ENCODE measurements at places on chromosomes 7 and 10.

DNA sequence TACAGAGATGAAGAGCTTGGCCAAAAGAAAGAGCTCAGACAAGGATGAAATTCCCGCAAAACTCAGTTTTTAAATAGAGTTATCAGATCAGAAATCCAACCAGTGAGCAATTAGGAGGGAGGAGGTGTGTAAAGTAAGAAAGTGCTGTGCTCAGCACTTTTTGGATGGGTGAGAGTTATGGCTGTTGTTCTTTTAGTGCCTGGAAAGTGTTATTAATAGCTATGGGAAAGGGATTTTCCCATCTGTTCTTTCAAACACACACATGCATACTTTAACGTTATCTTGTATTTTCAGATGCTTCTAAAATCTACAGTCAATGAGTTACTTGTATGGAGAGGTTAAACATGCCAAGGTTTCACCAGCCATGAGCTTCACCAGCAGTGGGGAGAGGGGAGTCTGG, 107.3 kb upstream of the TMEM72 start:
- no peak for DNase-seq

- no peak for DNase-seq
Observed at GRCh38 chr7:38819463-38819862, 89.5 kb downstream of the VPS41 start.

GRCh38 chr10:102603946-102604345, 40.3 kb upstream of the TRIM8 start:
- DNase-seq, result no peak

GRCh38 chr7:107233981-107234380, 65.2 kb downstream of the HBP1 start:
- DNase-seq, result no peak

- DNase-seq, result no peak
Observed at GRCh38 chr10:87723500-87723899, 63.8 kb downstream of the PAPSS2 start.

DNA sequence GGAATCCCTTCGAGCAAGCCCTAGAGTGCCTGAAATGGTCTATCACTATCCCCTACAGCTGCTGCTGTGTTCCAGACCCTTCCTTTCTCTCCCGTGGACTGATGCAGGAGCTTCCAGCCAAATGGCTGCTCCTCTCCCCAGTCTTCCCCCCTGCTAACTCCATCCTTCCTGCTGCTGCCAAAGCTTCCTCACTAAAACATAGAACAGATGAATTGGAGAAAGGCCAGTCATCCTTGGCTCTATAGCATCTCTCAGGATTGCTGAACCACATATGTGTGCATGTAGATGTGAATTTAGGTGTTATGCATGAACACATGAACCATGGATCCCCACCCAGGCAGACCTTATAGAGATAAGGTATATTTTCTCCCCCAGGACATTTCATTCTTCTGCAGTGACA, 60.7 kb downstream of the GPR26 start:
- no peak for DNase-seq

DNA sequence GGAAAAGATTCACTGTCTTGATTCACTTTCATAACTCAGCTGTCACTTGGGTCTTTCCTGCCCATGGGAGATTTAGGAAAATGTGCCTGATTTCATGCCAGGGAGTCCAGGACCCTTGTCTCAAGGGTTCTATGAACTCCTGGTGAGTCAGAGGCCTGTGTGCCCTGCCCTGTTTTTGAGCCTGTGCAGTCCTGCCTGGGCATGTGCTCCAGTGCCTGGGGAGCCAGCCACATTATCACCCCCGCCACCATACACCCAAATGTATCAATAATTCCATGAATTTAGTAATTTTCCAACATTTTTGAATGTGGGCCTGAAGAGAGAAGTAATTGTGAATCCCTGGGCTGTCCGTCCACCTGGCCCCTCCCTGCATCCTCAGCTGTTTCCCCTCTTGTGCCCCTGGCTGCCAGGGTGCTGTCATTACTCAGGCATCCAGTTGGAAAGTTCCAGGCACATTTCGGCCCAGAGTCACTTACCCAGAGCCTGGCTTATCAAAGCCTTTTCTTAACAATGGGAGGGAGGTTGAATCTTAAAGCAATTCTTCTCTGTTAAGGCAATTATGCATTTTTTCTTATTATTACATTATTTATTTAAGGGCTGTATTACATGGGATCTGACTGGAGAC, 287.8 kb upstream of the CDC14C start:
- DNase-seq, result no peak

- no peak for DNase-seq
Observed at GRCh38 chr7:17396692-17397091, 98.2 kb downstream of the AHR start.

- DNase-seq, result no peak
Observed at GRCh38 chr7:116805100-116805544, 57.3 kb upstream of the CAPZA2 start.

All from stimulated activated CD8-positive, alpha-beta memory T cell treated with anti-CD3 and anti-CD28 coated beads, Interleukin-12 subunit alpha, Interleukin-12 subunit beta, amount 100 ng/mL, for 4 hours (primary cell).